ENCODE measurements at places on chromosomes 1 and 21. TPM values are rescaled to one million over a fixed set of nuclear protein-coding genes. Genes with fewer than 3 reads are reported as not detected.
A peak's percentile ranks its signal among the peaks of the same experiment; 100 is the strongest.

Gene NTNG1
- 4.5 TPM for total RNA-seq

GRCh38 chr21:29238967-29239290 lies 59.8 kb upstream of the BACH1 start:
- no peak for DNase-seq

GRCh38 chr1:164716992-164717703 lies 158.2 kb downstream of the PBX1 start:
- DNase-seq = no peak

DNA sequence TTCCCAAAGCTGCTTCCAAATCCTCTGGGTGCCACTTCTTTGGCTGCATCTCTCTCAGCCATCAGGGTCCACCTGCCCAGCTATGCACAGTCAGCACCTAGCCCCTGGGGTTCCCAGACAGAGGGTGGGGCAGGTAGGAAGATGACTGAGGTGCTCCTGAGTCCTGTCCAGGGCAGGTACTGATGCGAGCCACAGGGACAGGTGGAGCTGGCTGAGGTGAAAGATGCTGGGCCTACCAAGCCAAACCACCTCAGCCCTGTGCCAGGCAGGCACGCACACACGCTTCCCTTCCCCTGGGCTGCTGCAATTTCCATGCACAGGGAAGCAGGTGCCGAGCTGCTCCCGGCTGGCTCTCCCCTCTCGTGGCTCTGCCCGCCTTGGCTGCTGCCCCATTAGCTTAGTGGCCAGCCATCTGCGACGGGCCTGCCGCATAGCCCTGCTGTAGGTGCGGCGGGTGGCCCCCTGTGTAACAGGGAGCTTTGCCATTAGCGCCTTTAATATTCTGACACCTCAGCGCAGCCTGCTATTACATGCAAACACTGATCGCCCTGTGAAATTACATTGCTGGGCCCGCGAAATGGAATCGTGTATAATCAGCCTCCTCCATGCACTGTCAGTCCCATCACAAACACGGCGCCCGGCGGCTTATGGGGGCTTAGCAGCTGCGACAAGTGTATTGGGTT lies 38.9 kb downstream of the DMAP1 start:
- peak; percentile 33 for DNase-seq

Gene KMO
- total RNA-seq = 0.10 TPM
